ENCODE measurements at places on chromosomes 16 and 17.

DNA sequence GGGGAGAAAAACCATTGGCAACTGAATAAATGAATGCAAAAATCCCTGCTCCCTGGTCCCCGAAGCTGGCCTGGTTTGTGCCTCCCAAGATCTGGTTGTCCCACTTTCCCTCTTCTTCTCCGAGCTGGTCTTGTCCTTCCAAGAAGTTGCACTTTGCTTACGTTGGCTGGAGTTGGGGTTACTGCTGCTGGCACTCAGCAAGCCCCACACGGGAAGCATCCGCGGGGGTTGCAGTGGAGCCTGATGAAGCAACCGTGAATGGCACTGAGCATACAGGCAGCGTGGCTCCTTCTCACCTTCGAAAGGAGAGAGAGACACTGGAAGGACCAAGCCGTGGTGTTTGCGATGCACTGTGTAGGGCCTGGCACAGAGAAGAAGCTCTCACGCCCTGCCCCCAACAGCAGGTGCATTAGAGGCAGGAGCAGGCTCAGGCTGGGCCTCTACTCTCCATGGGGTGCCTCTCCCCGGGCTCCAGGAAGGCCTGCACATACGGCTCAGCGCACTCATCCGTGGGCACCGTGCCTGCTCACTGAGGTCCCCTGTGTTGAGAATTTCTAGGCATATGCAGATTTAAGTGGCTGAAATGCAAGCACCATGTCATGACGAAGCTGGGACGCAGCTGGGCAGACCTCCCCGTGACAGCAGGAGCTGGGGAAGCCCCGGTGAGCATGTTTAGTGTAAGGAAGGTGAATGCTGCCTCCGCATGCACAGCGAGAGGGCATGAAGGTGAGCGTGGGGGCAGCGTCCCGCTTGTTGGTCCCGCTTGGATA, 12.1 kb downstream of the CA5A start:
- no peak for DNase-seq

GRCh38 chr17:61816538-61816937, 46.8 kb downstream of the BRIP1 start:
- DNase-seq: no peak

DNA sequence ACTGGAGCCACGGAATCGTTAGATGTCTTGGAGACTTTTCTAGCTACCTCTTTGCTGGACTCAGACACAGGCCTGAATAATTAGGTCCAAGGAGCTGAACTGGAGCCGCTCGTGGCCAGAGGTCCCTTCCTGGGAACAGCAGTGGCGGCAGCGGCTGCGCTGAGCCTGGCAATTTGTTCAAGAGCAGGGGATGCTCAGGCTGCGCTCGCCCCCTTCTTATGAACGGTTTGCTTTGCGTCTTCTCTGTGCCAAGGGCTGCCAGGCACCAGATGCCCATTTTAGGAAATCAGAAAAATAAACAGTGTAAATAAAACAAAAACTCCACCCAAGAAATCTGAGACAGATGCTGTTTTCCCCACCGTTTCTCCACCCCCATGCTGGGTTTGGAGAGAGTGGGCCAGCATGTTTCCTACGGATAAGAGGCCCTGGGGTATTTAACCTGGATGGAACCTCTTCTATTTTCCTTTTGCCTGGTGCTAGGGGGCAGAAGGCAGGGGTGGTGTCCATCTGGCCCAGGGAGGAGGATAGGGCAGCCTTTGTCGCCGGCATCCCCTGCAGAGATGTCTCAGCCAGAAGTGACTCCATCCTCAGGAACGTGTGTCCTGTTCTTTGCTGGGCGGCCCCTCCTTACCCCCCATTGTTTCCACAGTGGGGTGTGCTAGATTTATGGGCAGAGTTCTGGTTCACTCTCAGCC, 163.4 kb downstream of the SEC14L1 start:
- DNase-seq: no peak

- no peak for DNase-seq
Measured at GRCh38 chr16:69618307-69618706, 52.5 kb downstream of the NFAT5 start.

DNA sequence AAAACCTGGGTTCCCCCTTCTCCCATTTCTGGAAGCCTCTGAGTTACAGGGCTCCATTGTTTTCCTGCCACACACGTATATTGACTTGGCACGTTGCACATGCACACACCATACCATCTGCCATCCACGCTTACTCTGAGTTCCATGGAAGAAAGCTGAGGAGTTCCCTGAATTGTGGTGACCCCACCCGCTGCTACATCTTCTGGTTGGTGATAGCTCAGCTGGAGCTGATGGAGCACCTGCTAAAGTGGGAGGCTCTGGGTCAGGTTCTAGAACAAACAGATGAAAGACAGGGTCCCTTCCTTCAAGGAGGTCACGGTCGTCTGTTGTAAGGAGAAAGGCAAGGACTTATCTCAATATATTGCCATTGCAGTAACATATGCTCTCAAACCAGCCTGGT, 41.1 kb downstream of the TMEM11 start:
- no peak for DNase-seq

DNA sequence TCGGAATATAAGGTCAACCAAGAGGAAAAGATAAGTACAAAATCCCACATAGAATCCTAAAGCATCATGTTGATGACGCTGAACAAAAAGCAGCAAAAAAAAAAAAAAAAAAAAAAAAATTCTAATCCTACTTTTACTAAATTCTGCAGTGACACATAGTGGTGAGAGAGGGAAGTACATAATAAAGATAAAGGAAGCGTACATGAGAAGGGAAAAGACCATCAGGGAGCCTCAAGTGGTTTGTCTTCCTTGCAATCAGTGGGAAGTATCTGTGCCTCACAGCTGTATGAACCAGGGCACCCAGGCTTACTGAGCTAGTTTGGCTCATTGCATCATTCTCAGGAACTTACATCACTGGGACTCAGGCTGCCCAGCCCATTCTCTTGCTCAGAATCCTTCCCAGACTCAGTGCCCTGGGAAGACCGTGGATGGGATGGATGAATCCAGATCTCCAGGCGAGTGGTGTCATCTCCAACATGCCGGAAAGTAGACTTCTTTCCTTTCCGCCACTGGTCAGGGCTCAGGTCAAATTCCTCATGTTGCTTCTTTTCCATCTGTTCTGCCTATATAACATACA, 21.2 kb downstream of the SMG6 start:
- DNase-seq: no peak

- DNase-seq: no peak
Measured at GRCh38 chr17:17032131-17032692, 10.0 kb upstream of the MPRIP start.

DNA sequence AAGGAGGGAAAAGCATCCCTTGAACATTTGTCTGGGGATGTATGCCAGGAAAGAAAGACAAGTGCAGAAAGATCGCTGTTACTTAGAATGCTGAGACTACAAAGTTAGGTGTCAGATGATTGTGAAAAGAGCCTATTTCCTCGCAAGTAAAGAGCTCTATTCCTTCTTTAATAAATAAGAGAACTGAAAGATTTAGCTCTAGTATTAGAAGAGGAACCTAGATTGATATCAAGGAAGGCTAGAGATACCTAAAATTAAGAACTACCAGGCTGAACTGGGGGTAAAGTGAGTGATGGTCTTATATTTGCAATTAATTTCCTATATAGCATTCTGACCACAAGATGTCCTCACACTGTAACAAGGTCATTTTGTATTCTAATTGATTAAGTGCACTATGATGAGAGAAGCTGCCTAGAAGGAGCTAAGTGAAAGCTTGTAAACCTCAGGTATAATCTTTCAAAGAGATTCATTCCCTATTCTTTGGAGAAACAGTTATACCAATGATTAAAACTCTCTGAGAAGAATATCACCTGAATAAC, 62.3 kb downstream of the SSH2 start:
- no peak for DNase-seq

- no peak for DNase-seq
Measured at GRCh38 chr16:8717469-8717868, 43.1 kb downstream of the ABAT start.

DNA sequence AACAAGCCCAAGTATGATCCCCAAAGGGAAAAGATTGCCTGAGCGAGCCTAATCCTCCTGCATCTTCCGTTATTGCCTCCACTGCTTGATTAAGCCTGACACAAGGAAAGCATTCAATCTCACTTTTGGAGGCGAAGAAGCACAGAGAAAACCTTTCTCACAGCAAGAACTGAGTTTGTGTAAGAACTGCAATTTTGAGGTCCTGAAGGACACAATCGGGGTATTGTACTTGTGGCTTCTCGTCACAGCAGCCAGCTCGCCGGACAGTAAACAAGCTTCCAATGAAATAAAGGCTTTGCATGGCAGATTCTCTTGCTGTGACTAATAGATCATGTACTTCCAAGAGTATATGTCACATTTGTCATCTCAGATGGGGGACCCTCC, 18.7 kb upstream of the FOXF1 start:
- no peak for DNase-seq

DNA sequence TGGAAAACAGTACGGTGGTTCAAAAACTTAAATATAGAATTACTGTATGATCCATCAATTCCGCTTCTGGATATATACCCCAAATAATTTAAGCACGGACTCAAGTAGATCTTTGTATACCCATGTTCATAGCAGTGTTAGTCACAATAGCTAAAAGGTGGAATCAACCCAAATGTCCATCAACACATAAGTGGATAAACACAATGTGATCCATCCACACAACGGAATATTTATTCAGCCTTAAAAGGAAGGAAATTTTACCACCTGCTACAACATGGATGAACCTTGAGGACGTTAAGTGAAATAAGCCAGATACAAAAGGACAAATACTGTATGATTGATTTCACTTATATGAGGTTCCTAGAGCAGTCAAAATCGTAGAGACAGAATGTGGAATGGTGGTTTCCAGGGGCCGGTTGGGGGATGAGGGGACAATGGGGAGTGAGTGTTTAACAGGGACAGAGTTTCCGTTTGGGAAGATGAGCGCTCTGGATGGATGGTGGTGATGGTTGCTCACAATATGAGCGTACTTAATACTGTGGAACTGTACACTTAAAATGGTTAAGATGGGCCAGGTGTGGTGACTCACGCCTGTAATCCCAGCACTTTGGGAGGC, 5.4 kb upstream of the RNF222 start:
- DNase-seq: no peak

- DNase-seq: no peak
Measured at GRCh38 chr17:39988206-39988810, 7.7 kb downstream of the PSMD3 start.
